ENCODE measurements at places on chromosomes 2 and 18.

- no peak for DNase-seq
Observed at GRCh38 chr2:172677363-172677762, 58.3 kb upstream of the RAPGEF4 start.

- DNase-seq = no peak
Observed at GRCh38 chr2:103119352-103119751, 357.5 kb downstream of the TMEM182 start.

DNA sequence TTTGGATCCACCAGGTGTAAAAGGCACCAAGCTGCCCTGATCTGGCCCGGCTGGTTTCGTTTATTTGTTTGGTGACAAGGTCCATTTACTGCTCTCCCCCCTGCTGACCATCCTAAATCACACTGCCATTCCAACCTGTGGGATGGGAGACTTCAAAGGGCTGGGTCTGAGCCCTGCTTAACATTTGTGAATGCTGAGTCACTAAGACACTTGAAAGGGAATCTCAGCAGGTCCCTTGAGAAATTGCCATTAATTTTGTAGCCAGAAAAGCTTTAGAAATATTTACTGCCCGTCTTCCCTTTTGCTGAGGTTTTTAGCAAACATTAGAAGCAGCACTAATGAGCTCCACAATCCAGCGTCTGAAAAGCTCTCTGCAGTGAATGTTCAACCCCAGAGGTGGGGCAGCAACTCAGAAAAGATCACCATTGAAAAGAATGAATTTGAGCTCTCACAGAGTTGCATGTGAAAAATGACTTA lies 133.8 kb downstream of the ARL4C start:
- DNase-seq = no peak

DNA sequence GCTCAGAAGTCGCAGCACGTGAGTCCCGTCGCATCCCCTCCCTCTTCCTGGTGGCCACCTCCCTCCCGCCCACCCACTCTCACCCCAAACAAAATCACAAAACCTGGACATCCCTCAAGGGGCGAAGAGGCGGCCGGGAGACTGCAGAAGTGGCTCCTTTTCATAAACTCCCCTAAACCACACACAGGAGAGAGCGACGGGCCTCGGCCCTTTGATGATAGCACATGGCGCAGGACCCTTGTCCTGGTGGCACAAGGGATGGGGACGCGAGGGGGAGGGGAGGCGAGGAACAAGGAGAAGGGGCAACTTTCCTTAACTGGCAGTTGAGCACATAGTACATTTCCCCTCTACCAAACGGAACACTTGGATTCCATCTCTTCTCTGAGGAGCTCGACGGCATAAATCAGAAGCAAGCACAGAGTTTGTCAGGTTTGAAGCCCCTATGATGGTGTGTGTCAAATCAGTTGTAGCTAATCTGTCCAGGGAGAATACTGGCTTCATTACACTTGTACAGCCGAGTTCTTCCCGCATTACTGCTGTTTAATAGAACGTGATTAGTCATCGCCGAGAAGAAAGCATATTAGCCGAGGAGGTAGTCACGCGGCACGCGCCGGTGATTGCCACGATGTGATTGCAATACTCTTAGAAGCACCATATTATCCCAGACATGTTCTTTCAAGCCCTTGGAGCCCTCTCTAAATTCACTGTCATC lies 43.8 kb downstream of the GBX2 start:
- DNase-seq = no peak

- DNase-seq = no peak
Observed at GRCh38 chr18:46169464-46169941, 65.3 kb downstream of the HAUS1 start.

DNA sequence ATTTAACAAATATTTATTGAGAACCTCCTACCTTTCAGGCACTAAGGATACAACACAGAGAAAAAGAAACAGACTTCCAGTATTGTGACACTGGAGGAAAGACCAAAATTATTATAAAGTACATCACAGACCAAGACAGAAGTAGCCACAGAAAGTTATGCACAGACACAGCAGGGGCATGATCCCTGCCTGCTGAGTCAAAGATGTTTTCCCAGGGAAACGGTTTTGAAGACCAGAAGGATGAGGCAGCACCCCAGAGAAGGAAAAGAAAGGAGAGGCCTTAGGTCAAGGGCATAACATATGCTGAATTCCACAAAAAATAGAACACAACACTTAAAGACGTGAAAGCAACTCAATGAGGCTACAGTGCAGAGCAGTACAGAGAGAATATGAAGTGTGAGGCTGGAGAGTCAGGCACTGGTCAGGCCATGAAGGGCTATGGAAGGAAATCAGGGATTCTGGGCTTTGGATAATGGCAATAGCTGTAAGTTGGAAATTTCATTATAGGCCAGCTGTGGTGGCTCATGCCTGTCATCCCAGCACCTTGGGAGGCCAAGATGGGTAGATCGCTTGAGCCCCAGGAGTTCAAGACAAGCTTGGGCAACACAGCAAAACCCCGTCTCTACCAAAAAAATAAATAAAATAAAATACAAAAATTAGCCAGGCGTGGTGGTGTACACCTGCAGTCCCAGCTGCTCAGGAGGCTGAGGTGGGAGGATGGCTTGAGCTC lies 8.2 kb downstream of the ADAM17 start:
- DNase-seq = no peak

GRCh38 chr18:11581286-11581685 lies 28.1 kb upstream of the SLC35G4 start:
- no peak for DNase-seq

Data from activated CD8-positive, alpha-beta memory T cell treated with anti-CD3 and anti-CD28 coated beads for 1 hour (primary cell).